ENCODE measurements at places on chromosomes 7 and 10.

DNA sequence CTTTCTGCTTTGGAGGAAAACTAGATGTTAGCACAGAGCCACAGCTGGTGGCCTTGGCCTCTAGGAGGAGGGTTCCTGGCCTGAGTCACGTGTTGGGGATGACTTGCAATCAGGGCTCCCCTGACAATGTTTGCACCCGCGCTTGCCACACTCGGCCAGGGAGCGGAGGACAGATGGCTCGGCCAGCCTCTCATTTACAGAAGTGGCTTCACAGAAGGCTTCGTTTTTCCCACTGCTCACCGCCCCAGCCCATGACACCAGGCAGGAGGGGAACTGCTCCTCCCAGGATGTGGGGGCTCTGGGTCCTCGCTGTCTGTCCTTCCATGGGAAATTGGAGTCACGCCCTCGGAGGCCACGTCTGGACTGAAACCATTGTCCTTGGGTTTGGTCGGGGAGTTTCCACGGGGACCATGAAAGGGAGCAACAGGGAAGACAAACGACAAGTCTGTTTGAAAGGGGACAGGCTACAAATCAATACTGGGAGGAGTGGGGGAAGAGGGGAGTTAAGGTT lies 49.6 kb upstream of the UBE3C start:
- peak; percentile 25 for DNase-seq

DNA sequence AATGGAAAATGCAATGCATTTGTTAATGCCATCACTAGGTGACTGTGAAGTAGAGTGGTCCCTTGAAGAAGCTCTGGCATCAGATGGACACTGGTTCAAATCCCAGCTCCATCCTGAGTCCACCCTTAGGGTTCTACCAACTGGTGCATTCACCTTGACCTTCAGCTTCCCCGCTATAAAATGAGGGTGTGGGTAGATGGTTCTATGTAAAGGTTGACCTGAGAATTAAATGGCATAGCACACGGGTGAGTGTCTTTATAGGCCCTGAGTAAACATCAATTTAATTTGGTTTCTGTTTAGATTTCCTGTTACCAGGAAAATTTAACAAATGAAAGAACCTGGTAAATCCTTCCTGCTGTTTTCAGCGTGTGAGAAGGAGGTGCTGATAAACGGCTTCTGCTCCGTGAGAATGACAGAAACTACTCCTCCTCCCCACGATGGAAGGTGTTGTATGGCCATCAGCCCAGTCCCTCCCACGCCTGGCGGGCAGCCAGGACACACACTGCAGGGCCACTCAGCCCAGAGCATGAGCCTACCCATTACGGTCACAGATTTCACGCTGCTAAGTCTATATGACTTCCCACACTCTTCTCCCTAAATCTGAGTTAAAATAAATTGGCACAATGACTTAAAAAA lies 210.1 kb downstream of the TNS3 start:
- peak; percentile 55 for DNase-seq

DNA sequence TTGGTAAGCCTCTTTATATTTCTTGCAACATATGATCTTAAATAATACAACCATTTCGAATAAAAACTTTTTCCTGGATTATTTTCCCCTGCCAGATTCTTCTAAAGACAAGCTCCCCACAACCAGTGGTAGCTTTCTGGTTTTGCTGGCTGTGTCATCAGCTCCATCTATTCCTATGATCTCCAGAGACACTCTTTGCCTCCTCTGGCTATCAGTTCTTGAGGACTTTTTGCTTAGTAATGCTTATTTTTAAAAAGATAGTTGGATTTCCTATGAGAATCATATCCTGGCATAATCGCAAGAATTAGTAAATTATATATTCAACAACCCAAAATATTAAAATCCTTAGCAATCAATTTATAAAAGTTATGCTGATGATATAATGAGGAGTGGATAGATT lies 103.8 kb upstream of the SLC26A5 start:
- DNase-seq, result no peak

- no peak for DNase-seq
Measured at GRCh38 chr10:124220547-124220946, 127.1 kb upstream of the CHST15 start.

DNA sequence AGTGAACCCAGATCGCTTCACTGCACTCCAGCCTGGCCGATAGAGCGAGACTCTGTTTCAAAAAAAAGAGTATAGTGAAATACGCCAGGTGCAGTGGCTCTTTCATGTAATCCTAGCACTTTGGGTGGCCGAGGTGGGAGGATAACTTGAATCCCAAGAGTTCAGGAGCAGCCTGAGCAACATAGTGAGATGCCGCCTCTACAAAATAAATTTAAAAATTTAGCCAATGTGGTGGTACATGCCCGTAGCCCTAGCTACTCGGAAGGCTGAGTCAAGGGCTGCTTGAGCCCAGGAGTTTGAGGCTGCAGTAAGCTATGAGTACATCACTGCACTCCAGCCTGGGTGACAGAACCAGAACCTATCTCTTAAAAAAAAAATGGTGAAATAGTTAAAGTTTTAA lies 27.9 kb downstream of the TMEM60 start:
- DNase-seq, result no peak

GRCh38 chr10:71761105-71761511 lies 12.2 kb downstream of the VSIR start:
- no peak for DNase-seq

DNA sequence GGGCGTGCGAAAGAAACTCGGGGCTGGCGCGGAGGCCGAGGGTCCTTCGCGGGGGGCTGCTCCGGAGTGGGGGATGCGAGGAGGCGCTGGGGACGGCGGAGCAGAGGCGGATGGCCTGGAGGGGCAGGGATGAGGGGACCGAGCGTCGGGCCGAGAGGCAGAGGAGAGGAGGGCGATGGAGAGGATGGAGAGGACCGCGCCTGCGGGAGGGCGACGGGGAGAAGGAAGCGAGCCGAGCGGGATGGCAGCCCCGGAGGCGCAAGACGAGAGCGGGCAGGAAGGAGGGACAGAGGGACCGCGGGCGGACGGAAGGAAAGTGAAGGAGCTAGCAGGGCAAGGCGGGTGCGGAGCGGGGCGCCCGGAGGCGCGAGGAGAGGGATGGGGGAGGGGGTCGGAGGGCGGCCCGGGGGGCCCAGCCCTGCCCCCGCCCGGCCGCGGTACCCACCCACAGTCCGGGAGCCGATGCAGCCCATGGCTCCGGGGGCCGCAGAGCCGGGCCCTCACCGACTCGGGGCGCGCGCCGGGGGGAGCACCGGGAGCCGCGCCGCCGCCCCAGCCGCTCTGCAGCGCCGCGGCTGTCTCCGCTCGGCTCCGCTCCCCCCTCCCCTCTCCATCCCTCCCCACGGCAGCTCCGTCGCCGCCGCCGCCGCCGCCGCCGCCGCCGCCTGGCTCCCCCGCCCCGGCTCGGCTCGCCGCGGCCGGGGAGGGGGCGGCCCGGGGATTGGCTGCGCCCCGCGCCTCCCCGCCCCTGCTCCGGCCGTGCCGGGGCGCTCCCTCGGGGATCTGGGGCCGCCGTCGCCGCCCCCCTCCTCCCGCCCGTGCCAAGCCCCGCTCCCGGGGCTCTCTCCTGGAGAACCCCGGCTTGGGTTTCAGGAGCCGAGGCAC lies at the start of gene FAM131B:
Gene FAM131B, minus strand, starts transcription at position 583 of the 885 bp plus-strand sequence. Its CDS starts 110 bp downstream, at position 473.
- no peak for DNase-seq

- no peak for DNase-seq
Measured at GRCh38 chr7:96349572-96349971, 27.7 kb upstream of the SLC25A13 start.

GRCh38 chr7:5357951-5358350 lies 65.7 kb downstream of the TNRC18 start:
- DNase-seq, result no peak

DNA sequence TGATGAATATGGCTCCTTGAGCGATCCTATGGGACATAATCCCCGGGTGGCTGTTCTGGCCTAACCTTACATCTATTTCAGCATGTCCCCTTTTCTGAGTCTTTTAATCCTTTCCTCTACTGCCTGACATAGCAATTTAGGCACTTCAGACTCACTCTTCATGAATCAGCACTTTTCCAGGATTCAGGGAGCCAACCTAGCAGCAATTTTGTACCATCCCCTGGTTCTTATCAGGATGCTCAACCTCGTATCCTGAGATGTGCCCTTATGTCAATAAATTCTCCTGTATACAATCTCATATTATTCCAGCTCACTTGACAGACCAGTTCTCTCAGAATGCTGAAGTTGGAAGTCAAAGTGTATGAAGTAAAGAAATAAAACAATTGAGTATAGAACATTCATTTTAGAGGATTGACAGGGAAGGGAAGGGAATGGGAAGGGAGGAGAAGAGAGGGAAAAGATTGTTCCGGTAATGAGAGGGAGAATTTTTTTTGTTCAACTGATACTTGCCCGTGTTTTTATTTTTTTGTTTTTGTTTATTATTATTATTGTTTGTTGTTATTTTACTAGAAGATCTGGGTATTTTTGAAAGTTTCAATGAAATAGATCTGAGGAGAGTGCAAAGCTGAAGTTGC lies 8.2 kb upstream of the ZC3HAV1 start:
- DNase-seq, result peak; percentile 30

DNA sequence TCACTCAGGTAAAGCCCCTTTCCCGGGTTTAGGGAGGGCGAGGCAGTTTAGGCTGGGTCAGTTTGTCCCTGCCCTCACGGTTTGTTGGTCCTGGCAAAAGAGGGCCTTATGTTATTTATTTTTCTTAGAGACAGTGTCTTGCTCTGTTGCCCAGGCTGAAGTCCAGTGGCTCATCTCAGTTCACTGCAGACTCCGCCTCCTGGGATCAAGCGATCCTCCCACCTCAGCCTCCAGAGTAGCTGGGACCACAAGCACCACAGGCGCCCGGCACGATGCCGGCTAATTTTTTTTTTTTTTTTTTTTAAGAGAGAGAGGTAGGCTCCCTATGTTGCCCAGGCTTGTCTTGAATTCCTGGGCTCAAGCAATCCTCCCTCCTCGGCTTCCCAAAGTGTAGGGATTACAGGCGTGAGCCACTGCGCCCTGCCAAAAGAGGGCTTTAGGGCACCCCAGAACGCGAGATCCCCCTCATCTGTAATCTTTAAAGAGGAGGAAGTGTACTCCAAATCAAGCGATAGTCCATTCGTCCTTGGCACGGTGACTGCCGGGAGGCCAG lies 626 bp upstream of the BMS1 start:
- no peak for DNase-seq

DNA sequence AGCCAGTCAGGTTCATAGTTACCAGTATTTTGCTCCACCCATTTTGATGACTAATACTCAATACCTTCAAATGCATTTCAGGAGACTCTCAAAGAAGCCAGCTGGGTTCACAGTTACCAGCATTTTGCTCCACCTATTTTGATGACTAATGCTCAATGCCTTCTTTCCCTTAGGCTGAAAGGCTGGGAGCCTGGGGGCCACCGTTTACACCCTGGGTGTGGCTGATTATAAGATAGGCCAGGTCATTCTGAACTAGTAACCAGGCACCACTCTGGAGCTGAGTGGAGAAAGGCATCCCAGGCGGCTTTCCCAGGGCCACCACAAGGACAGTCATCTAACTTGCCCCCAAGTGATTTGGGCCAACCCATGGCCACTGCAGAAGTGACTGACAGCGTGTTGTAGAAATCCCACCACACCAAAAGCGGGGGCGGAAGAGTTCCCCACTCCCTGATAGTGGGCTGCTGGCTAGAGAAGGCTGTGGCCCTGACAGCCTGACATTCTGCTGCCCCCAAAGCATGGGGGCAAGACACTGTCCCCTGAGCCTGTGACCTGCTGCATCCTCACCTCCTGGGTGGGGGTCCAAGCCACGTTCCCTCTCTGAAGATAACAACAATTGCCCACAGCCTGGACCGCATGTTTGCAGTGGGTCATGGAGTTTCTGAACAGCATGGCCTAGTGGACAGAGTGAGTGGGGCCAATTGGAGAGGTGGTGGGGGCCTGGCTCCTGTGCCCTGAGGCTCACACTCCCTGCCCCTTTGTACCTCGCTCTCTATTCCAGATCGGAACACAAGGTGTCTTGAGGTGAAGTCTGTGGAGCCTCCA lies 23.0 kb upstream of the ZNF488 start:
- DNase-seq, result peak; percentile 6

GRCh38 chr10:95133016-95133752 lies 60.9 kb upstream of the ACSM6 start:
- DNase-seq, result peak; percentile 62

DNA sequence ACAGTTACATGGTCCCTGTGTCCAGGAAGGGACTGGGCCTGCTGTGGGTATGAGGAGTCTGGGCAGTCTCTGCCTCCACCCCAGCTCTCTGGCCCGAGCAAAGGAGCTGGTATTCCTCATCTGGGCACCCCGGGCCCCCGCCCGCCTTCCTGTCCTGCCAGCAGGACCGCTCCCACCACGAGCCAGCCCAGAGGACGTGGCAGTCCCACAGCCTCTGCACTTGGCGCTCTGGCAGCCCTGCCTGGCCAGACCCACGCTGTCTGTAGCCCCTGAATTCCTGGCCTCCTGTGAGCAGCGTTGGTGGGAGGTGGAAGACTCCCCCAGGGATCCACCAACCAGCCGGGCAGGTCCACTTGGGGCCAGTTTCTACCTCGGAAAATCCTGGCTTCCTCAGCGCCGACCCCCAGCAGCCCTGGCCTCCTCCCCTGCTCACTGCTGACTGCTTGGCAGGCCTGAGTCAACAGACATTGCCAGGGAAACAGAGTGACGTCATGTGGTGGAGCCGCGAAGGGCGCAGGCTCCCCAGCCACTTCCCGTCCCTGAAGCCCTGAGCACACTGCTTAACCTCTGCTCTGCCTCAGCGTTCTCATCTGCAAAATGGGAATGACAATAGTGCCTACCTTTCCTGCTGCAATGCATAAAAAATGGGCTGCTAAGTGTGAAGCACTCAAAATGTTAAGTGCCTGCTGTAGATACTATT lies 21.6 kb upstream of the LIMK1 start:
- peak; percentile 79 for DNase-seq

DNA sequence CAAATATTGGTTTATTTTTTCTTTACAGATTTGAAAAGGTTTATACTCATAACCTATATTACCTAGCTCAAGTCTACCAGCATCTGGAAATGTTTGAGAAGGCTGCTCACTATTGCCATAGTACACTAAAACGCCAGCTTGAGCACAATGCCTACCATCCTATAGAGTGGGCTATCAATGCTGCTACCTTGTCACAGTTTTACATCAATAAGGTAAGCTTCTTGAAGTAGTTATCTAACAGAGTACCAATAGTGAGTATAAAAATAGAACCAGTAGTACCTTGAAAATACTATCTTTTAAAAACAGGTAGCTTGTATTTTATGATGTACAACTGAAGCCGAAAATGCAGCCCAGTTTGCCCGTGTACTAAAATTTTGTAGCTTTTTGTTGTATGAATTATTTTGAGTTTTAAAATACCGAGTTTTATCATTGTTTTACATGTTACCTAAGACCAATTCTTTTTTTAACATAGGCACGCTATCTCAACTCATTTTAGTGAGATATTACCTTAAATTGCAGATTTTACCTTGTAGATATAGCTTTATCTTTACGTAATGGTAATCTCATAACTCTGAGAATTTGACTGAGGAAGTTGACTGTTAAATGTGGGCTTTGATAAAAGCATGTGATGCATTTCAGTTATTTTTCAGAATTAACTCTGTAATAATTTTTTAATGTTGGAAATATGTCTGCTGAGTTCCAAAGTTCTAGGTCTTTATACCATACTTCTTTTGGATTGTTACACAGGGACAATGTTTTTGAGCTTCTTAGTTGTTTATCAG lies 17.3 kb downstream of the KIFBP start:
- no peak for DNase-seq

DNA sequence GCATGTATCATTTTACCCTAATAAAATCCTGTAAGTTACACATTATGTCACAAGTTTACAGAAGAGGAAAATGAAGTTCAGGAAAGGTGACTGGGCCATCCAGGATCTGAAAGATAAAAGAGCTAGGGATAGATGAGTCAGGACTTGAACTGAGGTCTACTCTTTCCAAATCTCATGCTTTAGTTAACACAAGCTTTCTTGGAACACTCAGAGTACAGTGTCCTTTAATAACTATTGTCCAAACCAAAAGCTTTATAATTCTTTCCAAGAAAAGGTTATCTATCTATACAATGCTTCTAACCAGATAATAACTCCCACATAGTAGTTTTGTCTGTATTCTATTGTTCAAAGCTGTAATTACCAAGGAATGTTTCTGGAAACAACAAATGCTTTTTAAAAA lies 164.6 kb downstream of the LRRN3 start:
- no peak for DNase-seq
